GM23338 (cell line): ENCODE measurements at places on chromosomes 12 and 14. TPM values are rescaled to one million over a fixed set of nuclear protein-coding genes. Genes with fewer than 3 reads are reported as not detected.
A peak's percentile ranks its signal among the peaks of the same experiment; 100 is the strongest.

DNA sequence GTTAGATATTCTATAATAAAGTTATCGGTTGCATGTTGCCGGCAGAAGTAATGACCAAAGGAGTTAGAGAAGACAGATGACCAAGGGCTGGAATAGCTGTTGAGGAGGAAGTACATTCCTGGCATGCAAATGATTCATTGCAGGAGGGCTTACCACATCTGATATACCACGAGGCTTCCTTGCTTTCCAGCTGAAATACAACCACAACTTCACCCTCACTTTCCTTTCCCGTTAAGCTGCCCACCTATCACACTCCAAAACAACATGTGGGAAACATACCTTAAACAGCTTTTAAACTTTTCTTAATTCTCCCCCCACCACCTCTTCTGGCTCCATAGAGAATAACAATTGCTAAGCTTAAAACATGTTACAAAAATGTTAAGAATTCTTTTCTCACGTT is 594.1 kb downstream of the NRXN3 start:
- no peak overlapping the region for H3K4me3 ChIP-seq
- 0 out of 2 replicates have a peak, but pooled peaks cover 13% of the 10 kb centered on the region for H3K4me1 ChIP-seq
- H3K36me3 ChIP-seq = no peaks in the 10 kb centered on the region; the same call in 1 of the 2 replicates

DNA sequence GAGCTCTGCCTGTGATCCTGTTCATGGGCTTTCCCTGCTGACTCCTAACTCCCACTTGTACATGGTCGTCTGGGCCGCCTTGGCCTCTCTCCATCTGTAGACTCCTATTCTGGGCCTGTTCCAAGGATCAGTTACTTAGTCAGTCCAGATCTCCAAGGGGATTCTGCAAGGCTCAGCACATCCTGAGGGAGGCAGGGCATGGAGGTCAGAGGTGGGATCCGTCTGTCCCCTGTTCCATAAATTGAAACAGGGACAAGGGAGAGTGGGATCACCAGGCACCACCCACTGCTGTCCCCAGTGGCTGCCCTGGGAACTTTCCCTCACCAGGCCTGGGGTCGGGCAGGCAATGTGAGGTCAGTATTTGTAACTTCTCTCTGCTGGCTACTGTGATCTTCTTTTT is 43.5 kb downstream of the KCTD10 start:
- peak; percentile 58 for DNase-seq
- H3K36me3 ChIP-seq = no peaks in the 10 kb centered on the region
- H3K27me3 ChIP-seq = no peaks in the 10 kb centered on the region
- H3K27ac ChIP-seq = no peak overlapping the region

DNA sequence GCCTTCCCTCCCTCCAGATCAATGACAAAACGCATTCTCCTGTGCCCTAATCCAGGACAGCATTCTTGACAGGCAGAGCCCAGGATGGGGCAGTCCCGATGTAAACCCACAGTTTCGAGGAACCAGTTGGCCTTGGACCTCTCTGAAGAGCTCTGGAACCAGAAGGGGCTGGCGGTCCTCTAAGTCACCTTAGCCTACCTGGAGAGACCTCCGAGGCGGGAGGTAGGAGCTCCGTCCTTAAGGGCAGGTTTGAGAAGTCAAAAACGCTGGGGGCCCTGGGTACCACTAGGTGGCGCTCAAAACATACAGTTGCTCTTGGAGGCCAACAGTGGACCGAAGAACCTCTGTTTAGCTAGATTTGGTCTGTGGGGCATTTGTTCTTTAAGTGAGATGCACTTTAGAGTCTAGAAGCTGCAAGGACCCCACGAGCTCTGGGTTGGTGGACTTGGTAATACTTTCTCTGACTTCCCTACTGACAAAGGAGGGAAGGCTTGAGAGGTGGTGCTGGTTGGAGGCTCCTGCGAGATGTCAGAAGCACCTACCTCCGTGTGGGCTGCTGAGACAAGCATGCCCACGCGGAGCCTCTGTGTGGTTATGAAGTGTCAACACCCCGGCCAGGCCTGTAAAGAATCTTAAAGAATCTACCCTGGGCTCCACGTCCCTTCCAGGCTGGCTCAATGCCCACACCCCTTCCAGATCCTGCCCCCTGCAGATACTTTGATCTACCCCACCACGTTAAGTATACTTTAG is 74.8 kb upstream of the CHST11 start:
- peak; percentile 95 for DNase-seq
- no peak overlapping the region for H3K4me3 ChIP-seq
- no peak overlapping the region for H3K27ac ChIP-seq
- H3K27me3 ChIP-seq = no peaks in the 10 kb centered on the region
- H3K4me1 ChIP-seq = no peaks in the 10 kb centered on the region

LIMA1 gene
- total RNA-seq = 26.3 and 29.6 TPM in 2 replicates

KRT73 gene
- not detected in 2 replicates for total RNA-seq

NXPH4 gene
- total RNA-seq = 1.5 and 4.5 TPM in 2 replicates

GRCh38 chr14:45531022-45531421 is 278.0 kb upstream of the MIS18BP1 start:
- no peaks in the 10 kb centered on the region for H3K4me1 ChIP-seq
- no peak for DNase-seq
- no peak overlapping the region for H3K4me3 ChIP-seq

PTPRR gene
- 0.76 and 1.6 TPM in 2 replicates for total RNA-seq

DNA sequence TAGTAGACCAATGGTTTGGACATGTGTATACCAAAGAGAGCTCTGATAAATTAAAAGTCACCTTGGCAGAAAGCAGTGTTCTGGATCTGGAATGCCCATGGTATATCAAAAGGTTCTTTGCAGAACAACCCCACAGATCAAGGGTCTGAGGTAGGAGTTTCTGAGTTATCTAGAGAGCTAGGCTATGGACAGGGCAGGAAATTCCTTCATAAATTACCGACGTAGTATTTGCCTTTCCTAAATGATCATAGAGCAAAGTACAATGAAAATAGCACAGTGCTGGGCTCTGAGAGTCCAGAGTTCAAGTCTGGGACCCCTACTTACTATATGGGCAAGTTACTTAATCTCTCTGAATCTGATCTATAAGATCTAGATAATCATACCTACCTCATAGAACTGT is 35.3 kb upstream of the PELI2 start:
- no peaks in the 10 kb centered on the region for H3K36me3 ChIP-seq
- no peak overlapping the region for H3K27ac ChIP-seq
- no peak for DNase-seq
- H3K4me1 ChIP-seq = peaks cover 8% of the 10 kb centered on the region; the same call in 1 of the 2 replicates
- no peaks in the 10 kb centered on the region for H3K27me3 ChIP-seq
- no peak overlapping the region for H3K4me3 ChIP-seq

GRCh38 chr14:28754209-28754985 is 12.2 kb upstream of the FOXG1 start:
- H3K36me3 ChIP-seq = no peaks in the 10 kb centered on the region
- no peak overlapping the region for H3K4me3 ChIP-seq
- no peak overlapping the region for H3K27ac ChIP-seq
- peak; percentile 79 for DNase-seq
- peaks cover 46% of the 10 kb centered on the region for H3K4me1 ChIP-seq
- H3K27me3 ChIP-seq = peaks cover 55% of the 10 kb centered on the region

DNA sequence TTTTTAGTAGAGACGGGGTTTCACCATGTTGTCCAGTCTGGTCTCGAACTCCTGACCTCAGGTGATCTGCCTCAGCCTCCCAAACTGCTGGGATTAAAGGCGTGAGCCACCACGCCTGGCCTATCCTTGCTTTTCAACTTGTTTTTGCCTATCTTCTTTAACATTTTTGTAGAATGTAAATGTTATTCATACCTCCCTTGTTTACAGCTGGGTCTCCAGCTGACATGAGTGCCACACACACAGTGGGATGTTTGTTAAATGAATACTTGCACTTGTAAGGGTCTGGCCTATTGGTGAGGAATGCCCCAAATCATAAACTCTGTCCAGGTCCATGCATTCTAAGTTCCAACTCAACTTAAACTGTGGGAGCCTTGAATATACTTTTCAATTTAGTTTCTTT is 176.3 kb downstream of the ANO4 start:
- H3K4me3 ChIP-seq = no peak overlapping the region
- H3K27me3 ChIP-seq = no peaks in the 10 kb centered on the region
- H3K36me3 ChIP-seq = no peaks in the 10 kb centered on the region
- peaks cover 17% of the 10 kb centered on the region for H3K4me1 ChIP-seq

KRT77 gene
- total RNA-seq = not detected in 2 replicates

DNA sequence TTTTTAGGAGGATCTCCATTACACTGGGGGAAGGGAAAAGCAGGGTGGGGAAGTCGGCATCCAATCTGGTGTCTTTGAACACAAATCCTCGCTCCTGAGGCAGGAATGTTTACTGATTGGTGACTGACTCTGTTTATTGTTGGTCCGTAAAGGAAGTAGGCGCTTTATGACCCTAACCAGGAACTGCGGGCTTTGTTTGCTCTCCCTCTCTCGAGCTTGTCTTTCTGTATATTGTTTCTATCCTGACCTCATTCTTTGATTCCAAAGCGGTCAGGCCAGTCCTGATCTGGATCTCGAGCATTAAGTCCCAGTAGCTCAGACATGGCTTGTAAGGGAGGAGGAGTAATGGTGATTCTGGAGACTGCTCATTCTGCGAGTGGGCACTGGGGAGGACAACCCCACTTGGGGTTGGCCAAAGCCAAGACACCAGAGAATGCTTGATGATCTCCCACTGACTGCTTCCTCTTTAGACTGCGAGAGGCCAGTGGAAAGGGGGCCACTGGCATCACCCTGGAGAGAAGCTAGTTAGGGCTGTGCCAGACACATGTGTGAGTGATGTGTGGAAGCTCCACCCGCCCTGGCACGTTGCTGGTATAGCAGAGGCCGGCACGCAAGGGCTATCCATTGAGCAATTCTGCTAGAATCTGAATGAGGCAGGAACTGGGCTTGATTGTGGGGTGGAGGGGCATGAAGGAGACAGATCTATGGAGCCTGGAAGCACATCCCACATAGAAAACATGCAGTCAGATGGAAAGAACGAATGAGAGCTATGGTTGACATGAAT is 194.6 kb downstream of the PAX9 start:
- H3K27ac ChIP-seq = no peak overlapping the region
- no peak overlapping the region for H3K4me3 ChIP-seq
- H3K4me1 ChIP-seq = peaks cover 7% of the 10 kb centered on the region; the same call in 1 of the 2 replicates
- DNase-seq = peak; percentile 28

KIF5A gene
- total RNA-seq = 16.5 and 21.3 TPM in 2 replicates

DNA sequence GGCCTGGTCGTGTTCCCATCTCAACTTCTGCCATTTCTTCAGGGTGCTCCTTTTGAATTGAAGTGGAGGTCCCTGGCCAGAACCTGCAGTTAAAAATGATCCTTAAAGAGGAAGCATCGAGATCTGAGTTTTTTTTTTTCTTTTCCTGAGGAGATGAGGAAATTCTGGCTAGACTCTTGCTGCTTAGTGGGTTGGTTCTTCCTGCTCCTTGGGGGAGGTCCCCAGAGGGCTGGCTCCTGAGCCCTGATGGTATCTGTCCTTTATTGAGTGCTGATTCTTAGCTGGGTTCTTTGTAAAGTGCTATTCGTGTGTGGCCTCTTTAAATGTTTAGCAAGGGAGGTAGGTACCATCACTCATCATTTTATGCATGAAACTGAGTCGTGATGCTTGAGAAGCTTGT is 11.7 kb downstream of the PELI2 start:
- peaks cover 77% of the 10 kb centered on the region for H3K4me1 ChIP-seq
- H3K27me3 ChIP-seq = no peaks in the 10 kb centered on the region
- DNase-seq = peak; percentile 38
- H3K4me3 ChIP-seq = no peak overlapping the region
- H3K36me3 ChIP-seq = no peaks in the 10 kb centered on the region

GRCh38 chr12:16189849-16190248 is 87.6 kb downstream of the SLC15A5 start:
- no peaks in the 10 kb centered on the region for H3K27me3 ChIP-seq
- no peak overlapping the region for H3K4me3 ChIP-seq
- H3K27ac ChIP-seq = no peak overlapping the region
- H3K4me1 ChIP-seq = peaks cover 13% of the 10 kb centered on the region; the same call in 1 of the 2 replicates

CHST11 gene
- total RNA-seq = 13.4 and 25.7 TPM in 2 replicates

DNA sequence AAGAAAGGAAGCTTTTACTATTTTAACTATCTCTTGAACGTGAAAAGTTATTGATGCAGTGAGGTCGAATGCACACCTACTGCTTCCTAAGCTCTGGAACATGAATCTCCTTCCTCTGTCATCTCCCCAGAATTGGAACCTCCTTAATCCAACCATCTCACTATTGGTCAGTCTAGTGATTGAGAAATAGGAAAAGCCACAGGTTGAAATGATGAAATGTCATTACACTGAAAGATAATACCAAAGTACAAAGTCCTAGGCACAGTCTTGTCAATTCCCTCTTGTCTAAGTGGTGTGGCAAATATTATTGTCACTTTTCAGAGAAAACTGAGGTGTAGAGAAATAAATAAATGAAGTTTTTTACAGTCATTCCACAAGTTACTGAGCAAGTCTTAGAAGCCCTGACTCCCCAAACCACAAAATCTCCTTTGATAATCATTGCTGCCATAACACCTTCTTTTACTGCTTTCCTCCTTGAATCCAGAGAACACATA is 19.5 kb upstream of the HIGD1C start:
- H3K36me3 ChIP-seq = peaks cover 3% of the 10 kb centered on the region; the same call in 1 of the 2 replicates
- H3K27ac ChIP-seq = peak overlapping the region; percentile 70
- H3K4me1 ChIP-seq = peaks cover 41% of the 10 kb centered on the region
- no peak for DNase-seq

PARPBP gene
- total RNA-seq = 44.6 and 44.8 TPM in 2 replicates

GRCh38 chr12:109734219-109735000 is 20.8 kb downstream of the FAM222A start:
- H3K4me1 ChIP-seq = peaks cover 19% of the 10 kb centered on the region
- peak; percentile 84 for DNase-seq
- no peaks in the 10 kb centered on the region for H3K36me3 ChIP-seq
- 0 out of 2 replicates have a peak overlapping the region, but pooled peaks have one; percentile 5 for H3K4me3 ChIP-seq
- H3K27ac ChIP-seq = no peak overlapping the region

CELA1 gene
- not detected in 2 replicates for total RNA-seq

DNA sequence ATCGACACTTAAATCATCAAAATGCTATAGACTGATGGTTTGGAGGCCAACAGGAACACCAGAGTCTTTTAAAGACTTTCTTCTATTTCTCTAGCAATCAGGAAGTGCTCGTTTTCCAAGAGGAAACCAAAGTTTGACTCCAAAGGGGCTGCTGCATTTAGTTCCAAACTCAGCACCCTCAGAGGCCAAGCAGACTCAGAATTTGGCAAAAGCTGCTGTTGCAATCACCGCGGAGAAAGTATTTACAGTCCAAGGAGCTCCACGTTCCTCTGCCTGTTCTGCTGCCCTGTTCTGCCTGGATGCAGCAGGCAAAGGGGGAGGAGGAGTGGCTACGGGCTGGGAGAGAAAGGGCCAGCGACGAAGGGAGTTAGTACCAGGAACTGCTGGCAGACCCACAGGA is 325.1 kb downstream of the BCL11B start:
- no peaks in the 10 kb centered on the region for H3K4me1 ChIP-seq
- DNase-seq = peak; percentile 11
- H3K27ac ChIP-seq = no peak overlapping the region
- no peaks in the 10 kb centered on the region for H3K36me3 ChIP-seq

DNA sequence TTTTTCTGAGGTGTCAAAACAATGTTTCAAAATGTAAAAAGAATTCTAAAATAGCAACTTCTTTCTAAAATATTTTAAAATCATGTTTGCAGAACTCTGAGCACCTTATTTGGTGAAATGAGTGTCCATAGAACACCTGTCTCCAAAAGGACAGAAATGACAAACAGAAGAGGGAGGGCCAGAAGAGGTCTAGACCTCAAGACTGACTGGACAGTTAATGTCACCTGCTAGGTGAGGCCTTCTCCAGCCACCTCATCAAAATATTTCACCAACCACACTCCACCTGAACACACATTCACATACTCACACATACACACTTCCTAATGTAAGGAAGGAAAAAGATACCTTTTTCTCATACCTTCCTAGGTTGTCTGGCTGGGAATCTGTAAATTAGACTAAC is 147.8 kb upstream of the PLEKHA5 start:
- H3K36me3 ChIP-seq = no peaks in the 10 kb centered on the region
- peaks cover 39% of the 10 kb centered on the region for H3K4me1 ChIP-seq
- H3K27me3 ChIP-seq = no peaks in the 10 kb centered on the region
- H3K4me3 ChIP-seq = no peak overlapping the region
